ENCODE measurements at places on chromosomes 5 and 9.

GRCh38 chr5:31404325-31404724 is 127.6 kb downstream of the DROSHA start:
- DNase-seq, result no peak

DNA sequence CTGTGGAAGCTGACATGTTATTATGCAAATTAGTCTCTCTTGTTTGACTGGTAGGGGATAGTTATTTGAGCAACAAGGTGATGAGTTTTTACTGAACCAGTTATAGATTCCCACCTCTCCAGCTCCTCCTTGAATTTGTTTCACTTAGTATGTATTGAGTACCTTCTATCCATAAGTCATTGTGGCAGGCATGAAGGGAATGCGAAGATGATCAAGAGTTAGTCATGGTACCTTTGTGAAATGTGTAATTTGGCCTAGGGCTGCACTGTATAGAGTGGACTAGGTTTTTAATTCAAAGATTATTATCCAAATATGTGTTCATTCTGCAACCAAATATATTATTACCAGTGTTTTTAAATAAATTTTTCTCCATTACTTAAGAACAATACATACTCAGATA is 110.1 kb downstream of the HACD4 start:
- no peak for DNase-seq

- no peak for DNase-seq
Measured at GRCh38 chr9:135069558-135070197, 17.8 kb upstream of the OLFM1 start.

GRCh38 chr5:31059889-31060288 is 133.6 kb upstream of the CDH6 start:
- DNase-seq, result no peak

DNA sequence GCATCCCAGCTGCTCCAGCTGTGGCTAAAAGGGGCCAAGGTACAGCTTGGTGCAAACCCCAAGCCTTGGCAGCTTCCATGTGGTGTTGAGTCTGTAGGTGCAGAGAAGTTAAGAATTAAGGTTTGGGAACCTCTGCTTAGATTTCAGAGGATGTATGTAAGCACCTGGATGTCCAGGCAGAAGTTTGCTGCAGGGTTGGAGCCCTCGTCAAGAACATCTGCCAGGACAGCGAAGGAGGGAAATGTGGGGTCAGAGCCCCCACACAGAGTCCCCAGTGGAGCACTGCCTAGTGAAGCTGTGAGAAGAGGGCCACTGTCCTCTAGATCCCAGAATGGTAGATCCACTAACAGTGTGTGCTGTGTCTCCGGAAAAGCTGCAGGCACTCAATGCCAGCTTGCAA is 236.2 kb upstream of the ADRA1B start:
- DNase-seq, result no peak

DNA sequence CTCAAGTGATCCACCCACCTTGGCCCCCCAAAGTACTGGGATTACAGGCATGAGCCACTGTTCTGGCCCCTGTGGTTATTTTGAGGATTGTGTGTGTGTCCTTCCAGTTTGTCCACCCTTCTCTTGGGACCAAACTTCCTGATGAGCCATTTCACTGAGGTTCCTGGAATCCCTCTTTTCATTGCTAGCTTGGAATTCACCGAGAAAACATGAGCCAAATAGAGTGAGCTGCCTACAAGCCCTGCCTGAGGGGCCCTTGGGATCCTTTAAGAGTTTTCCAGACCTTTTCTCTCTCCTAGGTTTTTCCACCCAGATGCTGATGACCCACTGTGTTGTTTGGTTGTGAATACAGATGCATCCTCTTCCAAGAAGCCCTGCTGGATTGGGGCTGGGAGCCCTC is 13.2 kb upstream of the KIF12 start:
- DNase-seq, result no peak

GRCh38 chr5:126814721-126815404 is 37.9 kb downstream of the LMNB1 start:
- no peak for DNase-seq

DNA sequence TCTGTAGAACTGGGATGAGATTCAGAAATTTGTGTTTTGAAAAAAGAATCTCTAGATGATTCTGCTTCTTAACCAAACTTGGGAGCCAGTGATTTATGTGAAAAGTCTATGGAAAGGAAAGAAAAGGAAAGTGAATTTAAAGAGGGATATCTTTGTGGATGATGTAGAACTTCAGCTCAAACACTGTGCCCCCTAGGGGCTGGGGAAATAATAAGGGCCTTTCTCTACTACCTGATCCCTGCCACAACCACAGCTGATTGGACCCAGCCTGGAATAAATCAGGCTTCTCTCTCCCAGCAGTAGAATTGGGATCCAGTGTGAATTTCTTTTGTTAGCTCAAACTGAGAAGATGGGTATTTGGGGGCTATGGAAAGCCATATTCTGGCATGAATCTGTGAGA is 155.0 kb downstream of the PRELID2 start:
- DNase-seq, result peak; percentile 27

DNA sequence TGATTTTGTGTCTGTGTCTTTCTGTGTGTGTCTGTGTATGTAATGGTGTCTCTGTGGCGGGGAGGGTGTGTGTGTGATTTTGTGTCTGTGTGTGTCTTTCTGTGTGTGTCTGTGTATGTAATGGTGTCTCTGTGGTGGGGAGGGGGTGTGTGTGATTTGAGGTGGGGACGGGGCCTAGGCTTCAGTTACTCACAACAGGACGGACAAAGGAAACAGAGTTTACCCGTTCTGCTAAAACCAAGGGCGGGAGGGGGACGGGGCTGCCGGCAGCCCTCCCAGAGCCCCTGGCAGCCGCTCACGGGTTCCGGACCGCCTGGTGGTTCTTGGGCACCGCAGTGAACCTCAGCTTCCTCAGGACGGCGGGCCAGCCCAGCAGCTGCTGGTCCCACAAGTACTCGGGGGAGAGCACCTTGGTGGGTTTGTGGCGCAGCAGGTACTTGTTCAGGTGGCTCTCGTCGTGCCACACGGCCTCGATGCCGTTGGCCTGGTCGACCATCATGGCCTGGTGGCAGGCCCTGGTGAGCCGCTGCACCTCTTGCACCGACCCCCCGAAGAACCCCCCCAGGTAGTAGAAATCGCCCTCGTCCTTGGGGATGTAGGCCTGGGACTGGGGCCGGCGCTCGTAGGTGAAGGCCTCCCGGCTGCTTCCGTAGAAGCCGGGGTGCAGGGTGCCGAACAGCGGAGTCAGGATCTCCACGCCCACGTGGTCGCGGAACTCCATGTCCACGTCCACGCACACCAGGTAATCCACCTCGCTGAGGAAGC is 19.4 kb downstream of the ABO start:
- DNase-seq, result no peak

DNA sequence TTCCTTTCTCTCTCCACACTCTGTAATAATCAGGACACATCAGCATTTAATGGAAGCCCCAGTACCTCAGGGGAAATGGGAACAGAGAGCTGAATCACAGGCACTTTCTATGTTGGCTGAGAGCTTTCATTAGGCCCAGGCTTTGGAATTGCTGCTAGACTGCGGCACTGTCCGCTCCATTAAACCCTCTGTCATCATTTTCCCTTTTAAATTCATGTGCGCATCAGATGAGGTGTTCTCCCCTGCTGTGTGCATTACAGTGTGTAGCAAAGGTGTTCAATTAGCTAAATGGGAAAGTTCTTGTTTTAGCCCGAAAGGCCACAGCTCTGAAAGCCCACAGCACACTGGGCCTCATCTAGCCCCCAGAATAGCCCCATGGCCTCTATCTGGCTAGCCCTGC is 133.6 kb downstream of the SV2C start:
- DNase-seq, result no peak

- DNase-seq, result no peak
Measured at GRCh38 chr9:135413461-135413860, 66.1 kb upstream of the PPP1R26 start.

- DNase-seq, result no peak
Measured at GRCh38 chr5:67257077-67257476, 60.5 kb upstream of the CD180 start.

GRCh38 chr9:129412814-129413536 is 207.9 kb downstream of the C9orf50 start:
- peak; percentile 39 for DNase-seq

DNA sequence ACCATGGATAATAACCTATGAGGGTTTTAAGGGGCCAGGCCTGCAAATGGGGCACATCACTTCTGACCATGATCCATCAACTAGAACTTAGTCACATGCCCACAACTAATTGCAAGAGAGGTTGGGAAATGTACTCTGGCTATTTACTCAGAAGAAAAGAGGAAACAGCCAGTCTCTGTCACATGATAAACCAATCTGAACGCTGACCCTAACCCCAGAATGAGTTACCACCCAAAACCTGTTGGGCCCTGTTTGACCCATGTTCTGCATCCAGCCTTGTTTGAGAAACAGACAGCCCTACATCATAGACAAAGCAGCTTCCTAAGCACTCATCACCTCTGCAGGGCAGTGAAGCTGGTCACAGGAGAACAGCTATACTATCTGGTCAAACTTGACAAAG is 5.8 kb downstream of the MACROH2A1 start:
- DNase-seq, result no peak

GRCh38 chr5:53884417-53884816 is 324.0 kb downstream of the NDUFS4 start:
- DNase-seq, result no peak

DNA sequence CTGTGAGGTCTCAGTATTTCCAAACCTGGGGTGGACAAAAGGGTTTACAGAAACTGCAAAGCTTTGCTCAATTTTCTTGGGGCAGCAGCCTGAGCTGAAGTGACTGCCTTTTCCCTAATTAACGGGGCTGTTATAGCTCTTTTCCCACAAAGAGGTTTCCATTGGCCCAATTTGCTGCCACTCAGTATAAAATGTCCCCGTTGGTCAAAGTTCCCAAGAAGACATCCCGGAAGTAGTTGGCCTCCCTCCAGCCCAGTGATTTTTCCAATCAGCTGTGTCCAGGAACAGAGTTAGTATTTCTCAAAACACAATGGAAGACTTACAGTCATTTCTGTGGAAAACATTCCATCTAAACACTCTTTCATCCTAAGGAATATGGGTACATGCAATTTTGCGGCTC is 643.6 kb downstream of the ACTL7B start:
- DNase-seq, result no peak

DNA sequence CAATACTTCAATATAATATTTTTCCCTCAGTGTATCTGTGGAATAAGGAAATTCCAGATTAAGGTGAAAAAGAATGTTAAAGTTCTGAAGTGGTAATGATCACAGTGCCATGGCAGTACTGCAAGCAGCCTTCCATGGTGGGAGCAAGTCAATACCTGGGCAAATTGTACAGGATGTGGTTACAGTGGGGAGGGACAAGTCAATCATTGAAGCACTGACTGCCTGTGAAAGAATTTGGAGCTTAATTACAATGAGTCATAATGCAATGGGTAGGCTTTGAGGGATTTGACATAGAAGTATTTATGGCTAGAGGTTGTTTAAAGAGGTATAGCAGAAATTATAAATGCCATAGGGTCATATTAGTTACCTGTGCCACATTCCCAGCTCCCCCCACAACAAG is 786.5 kb upstream of the ACO1 start:
- no peak for DNase-seq

- DNase-seq, result no peak
Measured at GRCh38 chr5:134070725-134071613, 43.5 kb upstream of the TCF7 start.

- DNase-seq, result no peak
Measured at GRCh38 chr9:129626625-129627284, 792 bp downstream of the NTMT1 start.

- DNase-seq, result no peak
Measured at GRCh38 chr9:72509635-72510034, 11.8 kb upstream of the TMC1 start.

- DNase-seq, result no peak
Measured at GRCh38 chr5:96962540-96962991, 26.7 kb downstream of the LNPEP start.

DNA sequence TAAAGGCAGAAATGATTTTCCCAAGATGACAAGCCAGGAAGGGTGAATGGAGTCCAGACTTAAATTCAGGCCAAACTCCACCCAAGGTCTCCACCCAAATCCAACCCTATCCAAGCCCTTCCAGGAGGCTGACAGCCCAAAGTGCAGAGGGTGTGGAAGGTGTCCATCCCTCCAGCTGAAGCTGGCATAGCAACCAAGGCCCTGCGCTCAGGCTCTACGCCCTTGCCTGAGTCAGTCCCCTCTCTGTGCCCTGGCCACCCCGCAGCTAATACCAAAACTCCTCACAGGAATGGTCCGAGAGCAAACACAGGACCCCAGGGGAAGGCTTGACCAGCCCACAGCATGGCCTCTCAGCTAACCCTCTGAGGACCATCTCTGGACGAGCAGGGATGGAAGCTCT is 2.1 kb downstream of the SEPTIN8 start:
- DNase-seq, result no peak

- no peak for DNase-seq
Measured at GRCh38 chr9:137580954-137581322, 2.2 kb upstream of the DPH7 start.

DNA sequence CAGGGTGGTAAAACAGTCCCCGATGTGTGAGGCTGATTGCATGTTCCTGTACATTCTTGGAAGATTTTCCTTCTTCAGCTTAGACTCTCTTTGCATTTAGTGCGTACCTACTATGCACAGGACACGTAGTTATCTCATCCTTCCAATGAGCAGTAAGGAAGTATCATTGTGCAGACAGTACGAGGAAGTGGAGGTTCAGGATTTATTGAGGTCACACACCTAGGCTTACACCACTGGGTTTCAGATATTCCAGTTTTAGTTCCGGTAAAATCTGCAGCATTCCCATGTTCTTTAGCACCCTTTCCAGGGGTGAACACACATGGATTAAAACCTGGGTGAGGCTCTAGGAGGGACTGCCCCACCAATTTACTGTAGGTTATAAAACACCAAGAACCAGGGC is 238.7 kb downstream of the ZSWIM6 start:
- no peak for DNase-seq

- DNase-seq, result no peak
Measured at GRCh38 chr9:137020771-137021567, 7.1 kb downstream of the ABCA2 start.

- no peak for DNase-seq
Measured at GRCh38 chr9:132969783-132970182, 8.7 kb upstream of the GFI1B start.

DNA sequence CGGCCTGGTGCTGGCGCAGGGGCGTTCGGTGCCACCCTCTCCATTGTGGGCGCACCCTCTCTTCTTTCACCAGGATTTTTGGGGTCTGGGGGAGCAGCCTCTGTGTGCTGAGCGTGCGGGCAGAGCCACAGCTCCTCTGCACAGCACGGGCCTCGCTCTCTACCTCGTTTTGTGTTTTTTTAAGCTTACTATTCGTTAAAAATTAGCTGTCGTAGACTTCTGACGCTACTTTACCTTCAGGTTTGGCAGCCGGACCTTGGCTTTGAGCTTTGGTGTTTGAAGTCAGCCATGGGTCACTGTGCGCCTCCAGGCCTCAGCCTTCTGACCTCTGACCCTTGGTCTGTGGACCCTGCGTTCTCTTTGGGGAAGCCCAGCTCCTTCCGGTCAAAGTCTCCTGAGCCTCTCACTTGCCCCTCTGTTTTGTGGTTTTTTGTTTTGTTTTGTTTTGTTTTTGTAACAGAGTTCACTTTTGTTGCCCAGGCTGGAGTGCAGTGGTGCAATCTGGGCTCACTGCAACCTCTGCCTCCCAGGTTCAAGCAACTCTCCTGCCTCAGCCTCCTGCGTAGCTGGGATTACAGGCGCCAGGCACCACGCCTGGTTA is 88.2 kb upstream of the CACNA1B start:
- DNase-seq, result no peak
